ENCODE measurements at places on chromosomes 5 and 9.

DNA sequence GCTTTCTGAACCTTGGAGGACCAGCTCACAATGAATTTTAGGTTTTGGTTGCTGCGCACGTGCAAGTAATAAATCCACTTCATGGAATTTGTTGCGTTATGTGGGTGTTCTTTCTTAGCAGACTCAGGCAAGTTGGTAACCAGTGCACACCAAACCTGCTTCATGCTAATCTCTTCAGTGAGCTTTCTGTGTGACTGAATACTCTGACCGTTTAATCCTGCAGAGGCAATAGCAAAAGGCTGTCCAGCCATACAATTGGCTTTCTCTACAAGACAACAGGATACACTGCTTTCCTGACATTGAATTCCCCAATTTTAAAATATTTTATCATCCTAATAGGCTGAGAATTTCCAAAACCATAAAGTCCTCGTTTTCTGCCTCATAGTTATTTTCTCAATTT is 10.3 kb downstream of the UGT3A2 start:
- DNase-seq = no peak

- no peak for DNase-seq
Observed at GRCh38 chr5:17187011-17187785, 30.2 kb upstream of the BASP1 start.

GRCh38 chr9:68825762-68826472 is 120.9 kb downstream of the PIP5K1B start:
- DNase-seq = no peak

- peak; percentile 77 for DNase-seq
Observed at GRCh38 chr9:115495052-115495635, 377.2 kb upstream of the TNC start.

GRCh38 chr9:102405218-102405867 is 589.8 kb upstream of the CYLC2 start:
- no peak for DNase-seq

DNA sequence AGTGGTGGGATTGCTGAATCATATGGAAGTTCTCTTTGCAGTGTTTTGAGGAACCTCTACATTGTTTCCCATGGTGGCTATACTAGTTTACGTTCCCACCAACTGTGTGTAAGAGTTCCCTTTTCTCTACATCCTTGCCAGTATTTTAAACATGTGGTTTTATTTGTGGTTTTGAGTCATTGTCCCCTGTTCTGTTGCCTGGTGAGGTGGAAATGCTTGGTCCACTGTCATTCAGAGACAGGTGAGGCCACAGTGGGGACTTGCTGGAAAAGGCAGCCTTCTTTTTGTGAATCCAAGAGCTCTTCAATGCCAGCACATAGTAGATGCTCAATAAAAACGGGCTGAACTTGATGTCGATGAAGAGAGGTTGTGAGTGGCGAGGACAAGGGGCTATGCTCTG is 44.2 kb downstream of the SH3PXD2B start:
- no peak for DNase-seq

GRCh38 chr5:41345295-41345694 is 132.0 kb upstream of the C6 start:
- no peak for DNase-seq

DNA sequence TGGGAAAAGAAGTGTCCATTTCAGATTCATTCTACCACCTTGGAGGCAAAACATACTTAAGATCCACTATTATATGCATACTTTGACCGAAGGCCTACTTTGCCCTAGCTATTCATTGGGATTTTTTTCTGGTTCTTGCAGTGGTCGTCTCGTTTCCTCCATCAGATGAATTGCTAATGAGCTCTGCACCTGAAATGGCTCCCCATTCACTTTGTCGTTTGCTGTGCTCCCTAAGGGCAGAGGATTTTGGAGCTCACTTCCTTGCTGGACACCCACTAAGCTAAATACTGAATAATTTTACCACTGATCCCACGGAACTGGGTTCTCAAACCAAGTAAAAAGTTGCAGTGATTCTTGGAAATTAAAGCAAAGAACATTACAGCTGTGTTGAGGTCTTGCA is 1.9 kb downstream of the KDM3B start:
- DNase-seq = no peak

- no peak for DNase-seq
Observed at GRCh38 chr9:98374385-98375051, 119.1 kb upstream of the TBC1D2 start.

DNA sequence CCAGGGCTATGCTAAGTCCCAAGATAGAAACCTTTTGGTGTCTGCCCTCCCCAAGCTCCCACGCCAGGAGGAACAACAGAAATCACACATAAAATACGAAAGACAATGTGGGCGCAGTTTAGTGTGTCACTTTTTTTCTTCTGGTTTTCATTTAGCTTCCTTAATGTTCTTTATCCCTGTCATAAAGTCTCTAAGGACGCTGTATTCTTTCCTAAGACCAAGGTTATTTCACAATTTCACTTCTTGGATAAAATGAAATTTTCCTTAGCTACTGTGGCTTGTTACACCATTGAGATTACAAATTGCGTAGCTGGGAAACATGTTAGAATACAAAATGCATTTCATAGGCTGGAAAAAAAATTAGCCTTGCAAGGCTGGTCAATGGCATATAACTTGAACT is 85.4 kb downstream of the GLIS3 start:
- no peak for DNase-seq

DNA sequence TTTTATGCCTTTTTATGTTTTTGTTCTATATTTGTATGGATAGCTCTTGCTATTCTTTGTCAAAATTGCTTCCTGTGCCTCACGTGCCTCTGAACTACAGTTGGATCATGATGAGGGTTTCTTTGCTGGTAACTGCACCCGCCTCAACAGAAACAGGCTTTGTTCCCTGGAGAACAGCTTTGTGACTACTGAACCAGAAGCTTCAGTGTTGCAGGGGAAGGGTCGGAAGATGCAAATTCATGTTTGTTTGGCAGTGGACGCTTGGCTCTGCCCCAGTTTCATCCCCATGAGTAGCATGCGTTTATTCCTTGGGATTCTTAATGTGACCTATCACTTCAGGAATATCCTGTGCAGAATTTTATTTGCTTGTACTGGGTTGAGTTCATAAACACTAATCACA is 959.1 kb upstream of the WWC1 start:
- no peak for DNase-seq

DNA sequence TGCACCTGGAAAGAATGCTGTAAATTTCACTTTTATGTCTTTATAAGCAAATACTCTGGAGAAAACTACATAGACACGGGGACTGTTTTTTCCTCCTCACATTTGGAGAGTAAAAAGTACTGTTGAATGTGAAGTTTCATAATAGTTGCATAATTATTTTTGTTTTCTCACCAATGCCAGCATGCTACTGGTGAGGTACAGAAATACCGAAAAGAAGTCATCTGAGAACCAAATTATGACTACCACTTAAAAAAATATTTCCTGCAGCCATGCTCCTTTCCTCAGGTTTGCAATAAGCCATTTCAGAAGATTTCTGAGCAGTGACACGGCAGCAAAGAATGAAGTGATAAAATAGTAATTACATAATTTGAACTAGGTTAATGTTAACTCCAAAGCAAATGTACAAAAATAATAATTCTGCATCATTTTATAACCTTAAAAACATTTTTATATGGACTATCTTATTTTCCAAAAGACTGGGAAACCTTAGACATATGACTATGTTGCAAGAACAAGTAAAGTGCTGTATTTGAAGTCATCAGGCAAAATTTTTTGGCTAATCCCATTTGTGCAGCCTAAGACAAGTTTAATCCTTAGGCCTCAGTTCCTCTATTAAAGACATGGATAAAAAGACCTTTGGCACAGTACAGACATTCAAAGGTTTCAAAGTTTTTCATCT is 144.7 kb downstream of the PCSK1 start:
- no peak for DNase-seq

DNA sequence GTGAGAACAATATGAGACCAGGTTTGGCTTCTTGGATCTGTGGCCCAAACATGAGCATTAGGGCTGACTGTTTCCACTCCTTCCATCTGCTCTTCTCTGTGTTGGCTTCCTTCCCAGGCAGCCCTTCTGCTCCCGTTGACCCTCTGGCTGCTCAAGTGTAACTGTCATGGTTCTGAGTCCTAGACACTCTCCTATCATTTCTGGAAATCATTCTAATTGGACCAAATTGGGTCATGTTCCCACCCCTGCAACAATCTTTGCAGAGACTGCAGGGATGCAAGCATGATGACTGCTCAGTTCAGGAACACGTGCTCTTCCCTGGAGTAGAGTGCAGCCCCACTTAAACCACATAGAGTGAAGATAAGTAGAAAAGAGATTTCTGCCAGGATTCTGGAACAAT is 741.4 kb downstream of the TAF11L14 start:
- no peak for DNase-seq

DNA sequence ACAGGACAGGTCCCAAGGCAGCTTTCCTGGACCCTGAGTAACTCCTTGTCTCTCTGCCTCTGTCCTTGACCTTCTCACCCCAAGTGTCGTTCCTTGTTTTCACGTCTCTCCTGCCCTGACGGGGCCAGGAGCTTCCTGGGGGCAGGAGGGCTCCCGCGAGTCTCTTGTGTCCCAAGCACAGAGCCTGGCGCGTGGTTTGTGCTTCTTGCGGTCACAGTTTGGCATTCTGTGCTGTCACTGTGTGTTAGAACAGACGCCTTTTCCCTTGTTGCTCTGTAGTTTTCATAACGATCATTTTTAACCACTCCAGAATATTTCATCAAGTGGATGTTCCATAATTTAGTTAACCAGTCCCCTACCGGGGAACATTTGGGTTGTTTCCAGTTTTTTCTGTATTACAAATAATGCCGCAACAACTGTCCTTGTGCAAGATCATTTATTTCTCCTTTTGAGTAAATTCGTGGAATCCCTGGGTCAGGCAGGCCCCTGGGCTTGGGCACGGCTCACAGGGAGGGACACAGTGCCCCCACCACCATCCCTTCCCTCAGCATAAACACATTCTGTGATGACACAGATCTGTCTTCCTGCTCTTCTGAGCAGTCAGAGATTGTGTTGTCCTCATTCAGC is 71.9 kb downstream of the TSPAN17 start:
- no peak for DNase-seq

GRCh38 chr5:132491368-132492364 is 1.1 kb upstream of the IRF1 start:
- no peak for DNase-seq

- DNase-seq = peak; percentile 77
Observed at GRCh38 chr9:75071530-75072122, 16.3 kb downstream of the NMRK1 start.

Measured in NCI-H2029 (cell line).